ENCODE measurements at places on chromosomes 6 and 20. TPM values are rescaled to one million over a fixed set of nuclear protein-coding genes. Genes with fewer than 3 reads are reported as not detected.

DNA sequence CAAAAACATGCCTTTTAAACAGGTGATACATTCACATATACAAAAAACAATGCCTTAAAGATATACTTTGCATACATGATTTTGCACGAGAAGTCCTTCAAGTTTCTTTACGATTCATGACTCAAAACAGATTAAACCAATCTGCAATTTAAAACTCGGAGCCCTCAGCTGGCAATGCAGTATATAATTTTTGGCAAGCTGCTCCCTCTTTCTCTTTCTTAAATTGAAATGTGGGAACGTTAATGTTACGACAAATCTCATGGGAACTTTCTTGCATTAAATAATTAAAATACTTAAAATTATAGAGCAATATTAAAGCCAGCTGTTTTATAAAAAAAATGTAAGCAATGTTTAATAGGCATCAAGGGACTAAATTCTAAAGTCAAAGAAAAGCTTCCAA is 334.6 kb downstream of the ESR1 start:
- no peak for DNase-seq
- no peak overlapping the region for H3K27ac ChIP-seq
- no peaks in the 10 kb centered on the region for H3K4me1 ChIP-seq
- no peaks in the 10 kb centered on the region for H3K27me3 ChIP-seq

ZNF165 gene
- total RNA-seq, result 0.77 TPM

HLA-DQB1 gene
- total RNA-seq, result 26.0 TPM

- peaks cover 9% of the 10 kb centered on the region for H3K27me3 ChIP-seq
- H3K4me3 ChIP-seq, result no peak overlapping the region
Measured at GRCh38 chr20:51269671-51270070, 246.8 kb upstream of the KCNG1 start.

DNA sequence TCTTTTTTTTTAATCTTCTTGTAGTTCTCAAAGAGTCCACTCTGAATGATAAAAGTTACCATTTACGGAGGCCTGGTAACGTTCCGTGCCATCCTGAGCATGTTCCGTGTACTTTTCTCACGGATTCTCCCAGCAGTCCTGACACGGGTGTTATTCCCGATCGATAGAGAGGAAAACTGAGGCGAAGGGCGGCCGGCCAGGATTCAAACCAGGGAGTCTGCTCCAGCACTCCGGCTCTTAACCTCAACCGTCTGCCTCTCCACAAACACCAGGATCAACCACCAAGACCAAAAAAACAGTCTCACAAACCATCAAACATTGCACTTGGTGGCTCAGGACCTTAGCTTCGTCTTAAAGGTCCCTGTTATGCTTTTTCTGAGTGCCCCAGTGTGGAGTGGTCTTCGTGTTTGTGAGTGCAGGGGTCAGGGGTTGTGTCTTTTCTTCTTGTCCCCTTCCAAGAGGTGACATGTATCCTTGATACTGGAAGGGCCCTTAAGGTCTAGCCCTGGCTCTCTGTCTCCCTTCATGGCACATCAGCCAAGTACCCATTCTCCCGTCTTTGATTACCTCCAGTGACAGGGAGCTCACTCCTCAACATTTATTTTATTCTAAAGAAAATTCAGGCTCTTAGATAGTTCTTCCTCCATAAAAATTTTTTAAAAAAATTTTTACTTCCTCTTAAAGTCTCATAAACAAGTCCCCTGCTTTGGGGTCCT is 35.1 kb downstream of the SRC start:
- no peak for DNase-seq
- no peak overlapping the region for H3K27ac ChIP-seq
- peaks cover 2% of the 10 kb centered on the region for H3K27me3 ChIP-seq
- no peaks in the 10 kb centered on the region for H3K36me3 ChIP-seq
- H3K4me3 ChIP-seq, result no peak overlapping the region
- peaks cover 4% of the 10 kb centered on the region for H3K4me1 ChIP-seq

DNA sequence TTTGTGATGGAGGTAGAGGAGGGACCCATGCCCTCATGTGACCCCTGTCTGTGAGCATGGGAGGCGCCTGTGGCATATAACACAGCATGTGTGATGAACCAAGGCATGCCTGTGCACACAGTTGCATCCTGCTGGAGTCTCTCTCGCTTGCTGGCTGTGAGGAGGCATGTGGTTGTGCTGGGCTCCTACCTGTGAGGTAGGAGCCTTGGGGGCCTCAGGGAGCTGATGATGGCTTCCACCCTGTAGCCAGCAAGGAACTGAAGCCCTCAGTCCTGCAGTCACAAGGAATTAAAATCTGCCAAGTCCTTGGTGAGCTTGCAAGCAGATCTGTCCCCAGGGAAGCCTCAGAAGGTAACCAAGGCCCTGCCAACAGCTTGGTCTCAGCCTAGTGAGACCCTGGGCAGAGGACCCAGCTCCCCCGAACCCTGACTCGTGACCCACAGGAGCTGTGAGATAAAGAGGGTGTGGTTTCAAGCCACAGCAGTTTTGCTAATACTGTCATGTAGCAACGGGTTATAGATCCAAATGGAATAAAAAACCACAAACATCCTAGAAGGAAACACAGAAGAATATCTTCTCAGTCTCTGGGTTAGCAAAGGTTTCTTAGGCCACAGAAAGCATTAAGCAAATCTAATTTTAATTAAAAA is 145.7 kb downstream of the WDR27 start:
- no peak for DNase-seq
- peaks cover 19% of the 10 kb centered on the region for H3K4me1 ChIP-seq
- no peak overlapping the region for H3K27ac ChIP-seq
- H3K4me3 ChIP-seq, result no peak overlapping the region

DNA sequence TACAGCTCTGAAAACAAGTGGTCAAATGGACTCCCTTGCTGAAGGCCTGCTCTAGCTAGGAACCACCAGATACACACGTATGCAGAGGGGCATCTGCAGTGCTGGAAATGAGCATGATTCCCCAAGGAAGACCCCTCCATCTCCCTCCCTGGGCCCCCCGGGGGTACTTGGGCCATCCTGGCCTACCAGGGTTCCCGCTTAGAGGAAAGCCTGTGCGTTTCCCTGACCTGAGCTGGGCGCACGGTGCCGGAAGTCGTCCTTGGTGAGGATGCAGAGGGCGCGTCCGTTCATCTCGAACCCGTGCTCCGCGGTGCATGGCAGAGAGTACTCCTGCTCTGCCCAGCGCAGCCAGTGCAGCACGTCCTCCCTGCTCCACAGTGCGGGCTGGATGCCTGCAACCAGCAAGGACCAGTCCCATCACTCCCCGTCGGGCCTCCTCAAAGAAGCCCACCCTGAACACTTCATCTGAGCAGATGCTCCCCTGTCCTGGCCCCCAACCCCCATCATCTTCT is 11.8 kb downstream of the ETV7 start:
- no peak overlapping the region for H3K4me3 ChIP-seq
- no peaks in the 10 kb centered on the region for H3K27me3 ChIP-seq
- peaks cover 24% of the 10 kb centered on the region for H3K36me3 ChIP-seq
- peaks cover 6% of the 10 kb centered on the region for H3K4me1 ChIP-seq
- no peak for DNase-seq
- H3K27ac ChIP-seq, result no peak overlapping the region

Data from activated CD4-positive, alpha-beta T cell treated with anti-CD3 and anti-CD28 coated beads, Interleukin-2, amount 10 ng/mL, durations not matched to agents 7 days and 5 days (primary cell).